ENCODE measurements at places on chromosomes 5 and 9.

- no peak for DNase-seq
Measured at GRCh38 chr5:174837919-174838902, 113.8 kb downstream of the MSX2 start.

GRCh38 chr5:52893105-52893504, 96.0 kb upstream of the ITGA2 start:
- DNase-seq, result no peak

DNA sequence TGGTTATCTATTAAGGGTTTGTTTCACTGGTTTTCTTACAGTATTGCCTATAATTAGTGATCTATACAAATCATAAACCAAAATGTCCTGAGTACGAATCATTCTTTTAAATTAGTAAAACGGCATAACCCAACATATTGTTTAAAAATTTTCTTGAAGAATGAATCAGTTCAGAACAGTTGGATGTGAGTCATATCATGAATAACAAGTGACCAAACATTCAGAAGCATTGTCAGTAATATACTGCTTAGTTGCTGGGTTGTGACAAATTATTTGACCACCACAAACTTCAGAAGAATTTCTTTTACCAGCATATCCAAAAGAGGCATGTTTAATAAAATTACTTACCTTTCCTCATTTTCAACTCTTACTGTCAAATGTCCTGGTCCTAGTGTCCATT, 111.2 kb downstream of the UNC13B start:
- no peak for DNase-seq

- peak; percentile 27 for DNase-seq
Measured at GRCh38 chr5:9545136-9545991, 511 bp downstream of the SEMA5A start.

- no peak for DNase-seq
Measured at GRCh38 chr5:177483994-177484901, 10.8 kb upstream of the DBN1 start.

DNA sequence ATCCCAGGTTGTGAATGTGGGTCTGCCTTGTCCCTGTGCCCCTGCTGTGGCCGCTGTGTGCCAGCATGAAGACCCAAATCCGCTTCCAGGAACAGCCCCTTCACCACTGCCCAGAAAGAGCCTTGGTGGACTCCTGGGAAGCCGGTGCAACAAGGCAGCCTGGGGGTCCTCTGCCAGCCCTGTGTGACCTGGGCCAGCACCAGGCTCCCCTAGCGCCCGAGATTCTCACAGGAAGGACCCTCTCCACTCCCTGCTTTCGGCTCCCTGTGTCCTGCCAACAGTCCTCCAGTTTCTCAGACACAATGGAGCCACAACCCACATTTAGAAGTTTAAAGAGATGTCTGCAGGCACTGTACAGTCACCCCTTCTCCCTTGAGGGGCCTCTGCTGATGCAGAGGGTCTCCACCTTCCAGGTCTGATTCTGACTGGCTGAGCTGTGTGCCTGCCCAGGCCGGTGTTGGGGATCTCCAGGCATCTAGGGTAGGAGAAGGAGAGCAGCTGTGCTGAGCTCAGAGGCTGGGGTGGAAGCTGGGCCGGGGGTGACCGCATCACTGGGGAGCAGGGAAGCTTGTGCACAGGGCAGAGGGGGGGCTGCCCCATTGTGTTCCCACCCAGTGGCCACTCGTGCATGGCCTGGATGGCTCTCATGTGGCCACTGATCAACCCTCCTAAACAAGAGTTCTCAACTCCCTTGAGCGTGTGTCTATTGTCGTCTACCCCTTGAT, 174.0 kb downstream of the IRX2 start:
- no peak for DNase-seq

DNA sequence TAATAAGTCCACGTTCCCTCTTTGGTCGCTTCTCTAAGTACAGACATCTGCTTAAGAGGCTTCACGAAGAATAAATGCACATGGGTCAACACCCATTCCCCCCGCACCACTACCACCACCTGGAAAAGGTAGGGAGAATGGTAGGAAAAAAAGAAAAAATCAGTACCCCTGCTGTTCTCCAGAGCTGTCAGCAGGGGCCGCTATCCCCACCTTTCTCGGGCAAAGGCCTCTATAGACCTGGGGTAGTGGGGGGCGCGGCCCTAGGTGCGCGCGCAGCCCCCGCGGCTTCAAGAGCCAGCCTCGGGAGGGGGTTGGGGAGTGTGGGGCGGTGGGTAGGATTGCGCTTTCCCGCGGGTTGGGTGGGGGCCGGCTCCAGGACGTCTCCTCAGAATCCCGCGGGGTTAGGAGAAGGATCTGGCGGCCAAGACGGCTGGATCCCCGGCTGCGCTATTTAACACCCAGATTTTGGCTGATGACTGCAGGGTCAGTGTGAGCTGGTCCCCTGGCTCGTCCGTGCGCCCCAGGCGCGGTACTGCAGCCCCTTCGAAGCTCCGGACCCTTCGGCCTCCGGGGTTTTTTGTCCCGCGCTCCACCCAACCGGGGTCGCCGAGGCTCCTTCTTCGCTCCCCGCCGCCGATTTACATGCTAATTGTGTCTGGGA, 1.6 kb upstream of the SEMA6A start:
- peak; percentile 27 for DNase-seq

DNA sequence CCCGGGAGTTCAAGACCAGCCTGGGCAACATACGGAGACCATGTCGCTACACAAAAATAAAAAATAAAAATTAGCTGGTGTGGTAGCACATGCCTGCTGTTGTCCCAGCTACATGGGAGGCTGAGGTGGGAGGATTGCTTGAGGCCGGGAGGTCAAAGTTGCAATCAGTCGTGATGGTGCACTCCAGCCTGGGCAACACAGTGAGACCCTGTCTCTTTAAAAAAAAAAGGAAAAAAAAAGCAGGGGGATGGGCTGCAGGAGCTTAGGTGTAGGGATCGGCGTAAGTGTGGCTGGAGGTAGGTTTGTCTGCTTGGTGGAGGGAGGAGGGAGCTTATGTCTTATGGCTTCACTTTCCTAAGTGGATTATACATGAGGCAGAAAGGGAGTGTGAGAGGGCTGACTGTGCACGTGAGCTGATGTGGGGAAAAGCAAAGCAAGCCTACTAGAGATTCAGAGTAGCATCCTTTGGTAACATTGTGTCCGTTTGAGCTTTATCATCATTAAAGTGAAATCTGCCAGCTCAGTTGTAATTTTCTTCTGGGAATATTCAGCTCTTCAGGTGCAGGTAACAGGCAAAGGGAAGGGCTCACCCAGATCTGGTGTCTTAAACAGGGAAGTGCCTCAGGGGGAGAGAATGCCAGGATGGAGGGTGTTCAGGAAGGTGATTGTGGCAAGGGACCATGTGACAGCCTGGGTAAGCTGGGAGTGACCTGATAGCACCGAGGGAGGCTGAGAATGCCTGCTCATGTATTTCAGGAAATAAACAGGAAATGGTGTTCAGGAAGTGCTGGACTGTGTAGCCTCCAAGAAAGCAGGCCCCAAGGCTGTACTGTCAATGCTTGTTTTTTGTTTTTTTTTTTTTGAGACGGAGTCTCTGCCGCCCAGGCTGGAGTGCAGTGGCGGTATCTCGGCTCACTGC, 17.6 kb upstream of the SETX start:
- peak; percentile 64 for DNase-seq

DNA sequence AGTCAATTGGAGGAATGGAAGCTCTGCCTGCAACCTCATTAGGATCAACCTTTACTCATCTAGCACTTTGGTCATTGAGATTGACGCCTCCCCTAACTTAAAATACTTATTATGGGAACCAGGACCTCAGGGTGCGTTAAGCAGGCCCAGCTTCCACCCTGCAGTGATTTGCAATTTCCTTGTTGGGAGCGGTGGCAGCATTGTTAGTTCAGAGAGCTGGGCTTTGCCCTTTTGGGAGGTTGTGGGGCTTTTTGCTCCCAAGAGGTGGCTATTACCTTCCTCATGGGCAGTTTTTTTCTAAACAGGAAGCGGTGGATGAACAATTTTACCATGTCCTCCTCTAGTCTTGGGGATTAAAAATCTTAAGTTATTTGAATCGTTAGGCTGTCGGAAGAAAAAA, 60.9 kb downstream of the TMEM215 start:
- no peak for DNase-seq

GRCh38 chr9:32969270-32969669, 32.2 kb downstream of the APTX start:
- no peak for DNase-seq

DNA sequence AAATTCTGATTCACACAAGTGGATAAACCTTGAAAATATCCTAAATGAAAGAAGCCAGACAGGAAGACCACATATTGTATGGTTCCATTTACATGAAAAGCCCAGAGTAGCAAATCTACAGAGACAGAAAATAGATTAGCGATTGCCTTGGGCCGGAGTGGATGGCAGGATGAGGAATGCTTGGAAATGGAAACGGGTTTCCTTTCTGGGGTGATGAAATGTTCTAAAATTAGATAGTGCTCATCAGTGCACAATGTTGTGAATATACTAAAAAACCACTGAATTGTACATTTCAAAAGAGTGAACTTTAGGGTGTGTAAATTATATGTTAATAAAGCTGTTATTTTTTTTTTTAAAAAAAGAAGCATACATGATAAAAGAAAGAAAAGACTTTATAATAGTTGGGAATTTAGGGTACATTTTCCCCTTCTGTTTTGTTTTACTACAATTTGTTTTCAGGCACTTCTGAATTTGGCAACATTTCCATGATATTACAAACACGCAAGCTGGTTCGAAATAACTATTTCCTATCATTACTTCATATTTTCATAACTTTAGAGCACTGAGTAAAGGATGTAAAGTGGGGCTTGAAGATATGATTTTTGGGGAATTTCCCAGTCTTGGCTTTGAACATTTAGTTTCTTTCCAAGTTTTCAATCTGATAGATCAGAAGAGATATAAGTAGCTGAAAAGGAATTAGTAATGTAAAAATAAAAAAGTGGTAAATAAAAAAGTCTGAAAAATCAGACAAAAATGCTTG, 23.9 kb downstream of the SLC35A4 start:
- DNase-seq, result no peak

GRCh38 chr5:83015676-83016075, 61.5 kb downstream of the TMEM167A start:
- no peak for DNase-seq

DNA sequence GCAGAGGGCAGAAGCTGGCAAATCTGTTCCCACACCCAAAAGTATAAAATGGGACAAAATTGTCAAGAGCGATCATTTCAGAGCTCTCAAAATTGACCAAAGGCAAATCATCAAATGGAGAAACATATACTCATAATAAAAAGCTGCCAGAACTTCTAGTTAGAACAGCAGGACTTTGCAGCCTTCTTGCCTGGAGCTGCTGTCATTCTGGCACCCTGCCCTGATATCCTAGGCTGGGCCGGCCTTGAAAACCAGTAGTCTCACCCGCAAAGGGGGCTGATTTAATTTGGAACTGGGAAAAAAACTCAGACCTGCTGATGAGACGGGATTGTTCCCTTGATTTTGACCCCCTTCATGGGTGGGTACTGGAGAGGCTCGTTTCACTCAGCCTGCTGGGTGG, 18.5 kb downstream of the OR2V1 start:
- DNase-seq, result no peak

DNA sequence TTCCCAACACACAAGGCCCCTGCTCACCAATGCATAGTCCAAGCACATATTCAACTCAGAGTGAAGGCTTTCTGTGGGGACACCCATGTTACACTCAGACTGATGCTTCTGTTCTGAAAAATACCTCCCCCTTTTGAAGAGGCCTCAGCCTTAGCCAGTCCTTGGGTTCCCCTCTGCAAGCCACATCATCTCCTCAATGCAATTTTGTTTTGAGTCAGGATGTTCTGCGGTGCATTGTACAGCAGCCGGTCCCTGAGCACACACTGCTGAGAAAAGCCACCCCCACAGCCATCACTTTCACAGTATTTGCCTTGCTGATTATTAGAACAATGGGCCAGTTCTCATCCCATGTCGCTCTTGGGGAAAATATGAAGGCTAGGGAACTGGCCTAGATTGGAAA, 241.2 kb downstream of the FAM114A2 start:
- no peak for DNase-seq

DNA sequence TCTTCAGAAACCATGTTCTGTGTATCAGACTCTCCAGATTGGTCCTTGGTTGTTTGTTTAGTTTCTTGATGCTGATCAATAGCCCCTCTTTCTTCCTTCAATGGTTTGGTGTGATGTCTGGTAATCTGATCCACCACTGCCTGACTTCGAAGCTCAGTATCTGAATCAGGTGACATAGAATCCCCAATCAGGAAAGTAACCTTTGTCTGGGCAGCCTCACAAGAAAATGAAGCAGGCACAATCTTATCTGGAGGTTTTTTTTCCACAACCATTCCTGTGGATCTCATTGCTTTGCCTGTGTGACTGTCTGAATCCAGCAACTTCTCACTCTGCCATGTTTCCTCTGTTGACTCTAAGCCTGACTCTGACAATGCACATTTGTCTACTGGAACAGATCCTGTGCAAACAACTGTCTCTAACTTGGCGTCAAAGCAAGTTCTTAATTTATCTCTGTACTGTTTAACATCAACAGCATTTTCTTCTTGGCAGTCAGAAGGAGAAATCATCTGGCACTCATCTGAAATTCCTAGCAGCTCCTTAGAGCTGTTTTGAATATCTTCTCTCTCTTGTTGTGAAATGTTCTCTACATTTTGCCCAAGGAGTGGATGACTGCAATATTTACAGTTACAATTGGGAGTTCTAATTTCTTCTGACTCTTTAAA, 37.1 kb upstream of the RAPGEF6 start:
- DNase-seq, result peak; percentile 49

- DNase-seq, result no peak
Measured at GRCh38 chr9:100087218-100087617, 11.6 kb downstream of the ERP44 start.

- no peak for DNase-seq
Measured at GRCh38 chr9:14433351-14434157, 119.6 kb upstream of the NFIB start.

DNA sequence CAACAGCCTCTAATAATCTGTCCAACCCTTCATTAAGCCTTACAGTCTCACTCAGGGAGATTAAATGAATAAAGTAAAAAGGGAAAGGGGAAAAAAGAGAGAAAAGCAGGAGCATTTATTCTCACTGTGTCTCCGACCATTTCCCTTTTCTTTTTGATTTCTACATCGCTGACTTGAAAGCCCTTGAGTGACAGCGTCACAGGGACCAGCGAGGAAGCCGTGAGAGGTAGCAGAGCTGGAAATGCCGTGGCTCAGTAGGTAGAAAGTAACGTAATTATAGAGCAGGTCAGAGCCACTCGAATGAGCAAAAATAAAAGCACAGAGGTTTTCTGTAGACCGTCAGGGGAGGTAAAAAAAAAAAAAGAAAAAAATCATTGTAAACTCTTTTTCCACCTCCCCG, 52.4 kb downstream of the ASS1 start:
- DNase-seq, result no peak

DNA sequence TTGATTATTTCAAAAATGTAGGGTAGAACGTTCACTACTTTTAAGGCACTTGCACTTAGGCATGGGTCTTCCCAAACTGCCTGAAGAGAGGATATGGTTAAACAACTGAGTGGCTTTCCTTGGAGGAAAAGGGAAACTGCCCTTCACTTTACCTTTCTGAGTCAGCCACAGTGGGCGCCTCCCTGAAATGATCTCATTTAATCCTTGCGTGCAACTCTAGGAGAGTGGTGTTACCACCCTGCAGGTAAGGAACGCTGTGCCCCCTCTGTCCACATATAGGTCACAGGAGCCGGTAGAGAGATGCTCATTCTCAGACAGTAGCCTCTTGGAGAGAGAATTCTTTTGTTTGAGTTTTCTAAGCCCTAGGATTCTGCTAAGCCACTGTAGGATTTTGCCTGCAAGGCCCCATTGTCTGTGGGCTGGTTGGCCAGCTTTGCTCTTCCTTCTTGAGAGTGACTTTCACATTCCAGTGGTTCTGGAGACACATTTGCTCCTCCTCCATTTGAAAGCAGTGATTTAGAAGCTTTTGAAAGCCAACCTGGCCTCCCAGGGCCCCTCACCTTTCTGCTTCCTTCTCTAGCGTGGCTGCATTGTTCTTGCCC, 110.3 kb upstream of the CTSL start:
- DNase-seq, result no peak

- no peak for DNase-seq
Measured at GRCh38 chr5:74433255-74433895, 207.2 kb downstream of the ENC1 start.

Measured in lower leg skin (tissue), 4 donors.